Sciatic nerve (tissue), 2 donors: ENCODE measurements at places on chromosomes 11 and 22.

- peak; percentile 70 for DNase-seq
These were observed 64.0 kb downstream of the SCN3B start for GRCh38 chr11:123590296-123590912.

DNA sequence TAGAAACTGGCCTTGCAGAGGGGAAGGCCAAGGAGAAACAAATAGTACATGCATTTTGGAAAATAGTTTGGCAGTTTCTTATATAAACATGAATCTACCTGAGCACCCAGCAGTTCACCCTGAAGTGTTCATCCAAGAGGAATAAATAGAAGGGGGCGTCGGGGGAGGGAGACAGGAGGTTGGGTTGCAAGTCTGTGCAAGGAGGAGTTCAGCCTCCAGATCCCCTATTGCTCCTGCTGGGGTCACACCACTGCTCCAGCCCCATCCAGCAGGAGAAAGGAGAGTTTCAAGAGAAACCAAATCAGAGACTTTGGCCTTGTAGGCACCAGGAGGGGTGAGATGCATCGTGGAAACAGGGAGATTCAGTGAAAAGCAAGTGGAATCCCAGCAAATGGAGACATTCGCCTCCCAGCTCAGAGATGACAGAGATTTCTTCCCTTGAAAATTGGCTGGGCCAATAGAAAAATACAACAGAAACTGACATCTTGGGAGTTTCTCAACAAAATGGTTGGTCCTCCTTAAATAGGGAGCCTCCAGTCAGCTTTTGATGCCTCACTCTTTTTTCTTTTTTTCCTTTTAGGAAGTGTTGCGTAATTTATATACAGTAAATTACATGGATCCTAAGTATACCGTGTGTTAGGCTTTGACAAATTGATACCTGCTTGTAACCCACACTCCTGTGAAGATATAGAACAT is 34.1 kb downstream of the OTOG start:
- peak; percentile 19 for DNase-seq

- no peak for DNase-seq
These were observed 299.3 kb upstream of the DDI1 start for GRCh38 chr11:103737037-103737622.

DNA sequence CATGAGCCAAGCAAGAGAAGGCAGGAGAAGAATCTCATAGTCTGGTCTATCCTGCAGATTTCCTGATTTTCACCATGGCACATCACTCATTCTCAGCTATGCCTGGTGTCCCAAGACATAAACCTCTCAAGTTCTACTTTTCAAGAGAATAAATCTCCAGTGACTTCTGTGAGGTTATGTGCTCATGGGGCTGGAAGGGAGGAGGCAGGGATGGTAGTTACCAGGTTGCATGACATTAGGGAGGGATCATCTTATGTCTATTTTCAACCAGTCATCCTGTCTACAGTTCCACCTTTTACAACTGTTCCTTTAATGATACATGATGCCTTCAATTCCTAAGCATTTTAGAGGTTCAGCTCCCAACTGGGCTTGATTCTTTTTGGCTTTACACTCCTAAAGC is 297.7 kb downstream of the SOX6 start:
- DNase-seq: no peak

DNA sequence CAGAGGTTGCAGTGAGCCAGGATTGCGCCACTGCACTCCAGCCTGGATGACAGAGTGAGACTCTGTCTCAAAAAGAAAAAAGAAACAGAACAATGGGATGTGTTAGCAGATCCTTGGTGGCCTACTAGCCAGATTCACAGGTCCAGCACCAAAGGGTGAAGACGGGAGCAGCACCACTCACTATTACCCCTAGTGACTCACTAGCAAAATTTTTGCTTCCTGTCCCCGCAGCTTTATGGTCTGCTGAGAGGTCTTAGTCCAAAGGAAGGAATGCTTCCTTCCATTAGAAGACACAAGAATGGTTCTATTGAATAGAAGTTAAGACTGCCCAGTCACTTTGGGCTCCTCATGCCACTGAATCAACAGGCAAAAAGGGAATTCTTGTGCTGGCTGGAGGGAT is 35.9 kb upstream of the NUP50 start:
- no peak for DNase-seq
